Heart left ventricle (tissue), 16 donors: ENCODE measurements at places on chromosomes 3 and 15.

- no peak overlapping the region for H3K27ac ChIP-seq
- H3K36me3 ChIP-seq = no peaks in the 10 kb centered on the region
- H3K4me1 ChIP-seq = no peaks in the 10 kb centered on the region
- H3K4me3 ChIP-seq = no peak overlapping the region
Measured at GRCh38 chr3:133018921-133019320, 19.3 kb upstream of the TMEM108 start.

- peaks cover 8% of the 10 kb centered on the region for H3K36me3 ChIP-seq
- no peak overlapping the region for H3K4me3 ChIP-seq
- H3K27me3 ChIP-seq = no peaks in the 10 kb centered on the region
- DNase-seq = no peak
- peaks cover 55% of the 10 kb centered on the region for H3K4me1 ChIP-seq
- no peak overlapping the region for H3K27ac ChIP-seq
Measured at GRCh38 chr3:152434142-152434541, 165.4 kb downstream of the MBNL1 start.

DNA sequence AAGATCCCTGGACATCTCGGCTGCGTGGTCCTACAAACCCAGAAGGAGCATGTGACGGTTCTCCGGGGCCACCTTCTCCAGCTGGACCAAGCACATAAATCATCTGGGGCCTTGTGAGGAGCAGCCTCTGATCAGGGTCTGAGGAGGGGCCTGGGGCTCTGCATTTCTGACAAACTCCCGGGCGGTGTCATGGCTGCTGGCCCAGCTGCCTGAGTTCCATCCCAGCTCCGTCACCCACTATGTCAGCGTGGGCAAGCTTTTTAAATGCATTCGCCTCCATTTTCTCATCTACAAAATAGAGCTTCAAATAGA lies 126.3 kb upstream of the MEF2A start:
- H3K27me3 ChIP-seq = no peaks in the 10 kb centered on the region
- H3K4me3 ChIP-seq = no peak overlapping the region
- no peaks in the 10 kb centered on the region for H3K36me3 ChIP-seq

DNA sequence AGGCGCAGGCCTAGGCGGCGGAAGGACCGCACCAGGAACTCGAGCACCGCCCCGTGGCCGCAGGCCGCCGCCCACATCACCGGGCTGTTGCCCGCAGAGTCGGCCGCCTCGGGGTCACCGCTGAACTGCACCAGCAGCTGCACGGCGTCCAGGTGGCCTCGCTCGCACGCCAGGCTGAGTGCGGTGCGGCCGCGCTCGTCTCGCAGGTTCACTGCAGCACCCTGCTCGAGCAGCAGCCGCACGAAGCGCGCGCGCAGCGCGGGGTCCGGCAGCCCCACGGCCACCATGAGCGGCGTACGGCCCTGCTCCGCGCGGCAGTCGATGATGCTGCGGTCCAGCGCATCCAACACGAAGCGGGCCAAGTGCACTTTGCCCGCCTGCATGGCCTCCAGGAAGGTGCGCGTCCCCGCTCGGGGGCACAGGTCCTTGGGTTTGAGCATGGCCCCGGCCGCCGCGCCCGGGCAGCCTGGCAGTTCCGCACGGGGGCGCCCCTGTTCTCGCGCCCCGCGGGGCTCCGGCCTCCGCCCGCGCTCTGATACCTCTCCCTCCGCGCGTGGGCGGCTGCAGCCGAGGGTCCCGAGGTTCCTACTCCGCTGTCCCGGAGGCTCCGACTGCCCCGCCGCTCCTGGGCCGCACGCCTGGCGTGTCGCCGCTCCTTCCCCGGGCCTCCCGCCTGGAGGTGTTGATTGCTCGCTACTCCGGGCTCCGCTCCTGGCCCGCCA lies 556 bp downstream of the ANKRD63 start:
- H3K4me1 ChIP-seq = peaks cover 32% of the 10 kb centered on the region
- H3K4me3 ChIP-seq = peak overlapping the region; percentile 50
- peak; percentile 56 for DNase-seq
- no peak overlapping the region for H3K27ac ChIP-seq
- peaks cover 55% of the 10 kb centered on the region for H3K27me3 ChIP-seq
- no peaks in the 10 kb centered on the region for H3K36me3 ChIP-seq

GRCh38 chr3:127676921-127677351 lies 4.2 kb downstream of the ABTB1 start:
- no peaks in the 10 kb centered on the region for H3K27me3 ChIP-seq
- no peak overlapping the region for H3K4me3 ChIP-seq
- H3K27ac ChIP-seq = no peak overlapping the region

DNA sequence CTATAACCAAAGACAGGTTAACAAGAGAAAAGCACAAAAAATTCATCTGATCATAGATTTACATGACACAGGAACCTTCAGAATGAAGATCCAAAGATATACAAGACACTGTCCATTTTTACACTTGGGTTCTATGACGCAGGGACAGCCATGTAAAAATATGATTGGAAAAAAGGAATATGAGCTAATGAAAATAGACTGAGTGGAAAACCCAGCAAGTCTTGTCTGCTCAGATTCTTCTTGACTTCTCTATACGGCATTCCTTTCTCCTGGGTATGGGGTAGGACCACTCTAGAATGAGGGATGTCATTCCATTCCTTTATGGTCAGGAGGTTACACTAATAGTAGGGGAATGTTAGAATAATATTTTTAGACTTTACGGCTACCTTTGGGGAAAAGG lies 46.9 kb downstream of the WDR49 start:
- no peaks in the 10 kb centered on the region for H3K4me1 ChIP-seq
- no peak for DNase-seq
- H3K27me3 ChIP-seq = no peaks in the 10 kb centered on the region
- no peak overlapping the region for H3K27ac ChIP-seq
- no peak overlapping the region for H3K4me3 ChIP-seq
- no peaks in the 10 kb centered on the region for H3K36me3 ChIP-seq

- no peaks in the 10 kb centered on the region for H3K27me3 ChIP-seq
- no peaks in the 10 kb centered on the region for H3K4me1 ChIP-seq
- no peak overlapping the region for H3K27ac ChIP-seq
- H3K36me3 ChIP-seq = no peaks in the 10 kb centered on the region
- no peak for DNase-seq
- no peak overlapping the region for H3K4me3 ChIP-seq
Measured at GRCh38 chr3:152226176-152226575, 42.6 kb upstream of the MBNL1 start.
